Spleen (tissue), 13 donors: ENCODE measurements at places on chromosomes 5 and 9. TPM values are rescaled to one million over a fixed set of nuclear protein-coding genes. Genes with fewer than 3 reads are reported as not detected.

ABO gene
- total RNA-seq, result 1.1 TPM

FRMD3 gene
- 17.8 TPM for total RNA-seq

RMND5B gene
- total RNA-seq, result 52.8 TPM

ZNF366 gene
- 17.2 TPM for total RNA-seq

BTNL3 gene
- total RNA-seq, result not detected

DOCK8 gene
- 222 TPM for total RNA-seq

PCDHA13 gene
- 0.29 TPM for total RNA-seq

SOHLH1 gene
- not detected for total RNA-seq

NMUR2 gene
- total RNA-seq, result not detected

DCP2 gene
- total RNA-seq, result 110 TPM

ARL14EPL gene
- 2.9 TPM for total RNA-seq

IFNB1 gene
- not detected for total RNA-seq

OR13J1 gene
- total RNA-seq, result not detected

ENTPD8 gene
- total RNA-seq, result 0.26 TPM

ARHGEF37 gene
- 1.3 TPM for total RNA-seq

FOXD4L6 gene
- not detected for total RNA-seq

PDLIM4 gene
- total RNA-seq, result 9.4 TPM
